ENCODE measurements at places on chromosomes 6 and 20.

GRCh38 chr6:154206996-154207395 lies 149.6 kb downstream of the IPCEF1 start:
- no peak for DNase-seq

DNA sequence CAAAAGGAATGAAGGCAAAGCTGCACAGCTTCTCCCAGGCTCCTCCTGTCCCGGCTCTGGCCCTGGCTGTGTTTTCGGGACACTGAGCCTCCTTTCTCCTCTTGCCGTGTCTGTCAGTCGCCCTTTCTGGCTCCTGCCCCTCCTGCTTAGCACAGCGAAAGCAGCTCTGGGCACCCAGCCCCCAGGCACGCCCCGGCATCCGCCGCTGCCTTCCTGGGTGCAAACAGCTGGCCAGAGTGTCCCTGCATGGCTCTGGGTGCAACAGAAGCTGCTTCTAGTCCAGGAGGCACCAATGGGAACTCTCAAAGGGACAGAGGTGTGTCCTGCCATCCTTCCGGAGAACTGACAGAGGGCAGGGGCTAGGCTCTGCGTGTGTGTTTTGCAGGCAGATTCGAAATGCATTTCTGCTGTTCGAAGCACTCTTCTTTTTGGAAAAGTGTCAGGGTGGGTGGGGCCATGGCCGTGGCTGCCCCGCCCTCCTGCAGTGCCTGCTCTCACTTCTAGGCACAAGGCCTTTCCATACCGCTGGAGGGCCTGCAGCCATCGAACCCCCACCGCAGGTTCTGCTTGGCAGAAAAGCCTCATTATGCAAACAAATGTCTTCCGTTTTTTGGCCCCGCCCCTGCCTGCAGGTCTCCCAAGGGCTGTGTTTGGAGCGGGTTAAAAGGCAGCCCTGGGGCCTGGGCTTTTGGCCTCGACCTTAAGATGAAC lies 15.5 kb downstream of the COL9A3 start:
- DNase-seq = peak; percentile 69

DNA sequence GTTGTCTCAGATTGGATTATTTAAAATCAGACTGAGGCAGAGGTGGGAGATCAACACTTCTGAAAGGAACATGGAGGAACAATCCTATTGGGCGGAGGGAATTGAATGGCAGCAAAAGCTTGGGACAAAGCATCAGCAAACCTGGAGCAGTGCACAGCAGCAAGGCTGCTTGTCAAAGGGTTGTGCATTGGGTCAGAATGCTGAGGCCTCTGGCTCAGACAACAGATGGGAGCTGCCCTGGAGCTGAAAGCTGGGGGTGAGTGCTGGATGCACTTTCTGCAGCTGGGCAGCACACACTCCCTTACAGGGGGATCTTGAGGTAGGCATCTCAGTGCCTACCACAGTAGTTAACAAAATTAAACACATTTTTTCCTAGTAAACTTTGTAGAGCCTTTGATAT lies 634.4 kb upstream of the MMS22L start:
- no peak for DNase-seq

GRCh38 chr20:32991383-32991782 lies 12.8 kb downstream of the SUN5 start:
- no peak for DNase-seq

DNA sequence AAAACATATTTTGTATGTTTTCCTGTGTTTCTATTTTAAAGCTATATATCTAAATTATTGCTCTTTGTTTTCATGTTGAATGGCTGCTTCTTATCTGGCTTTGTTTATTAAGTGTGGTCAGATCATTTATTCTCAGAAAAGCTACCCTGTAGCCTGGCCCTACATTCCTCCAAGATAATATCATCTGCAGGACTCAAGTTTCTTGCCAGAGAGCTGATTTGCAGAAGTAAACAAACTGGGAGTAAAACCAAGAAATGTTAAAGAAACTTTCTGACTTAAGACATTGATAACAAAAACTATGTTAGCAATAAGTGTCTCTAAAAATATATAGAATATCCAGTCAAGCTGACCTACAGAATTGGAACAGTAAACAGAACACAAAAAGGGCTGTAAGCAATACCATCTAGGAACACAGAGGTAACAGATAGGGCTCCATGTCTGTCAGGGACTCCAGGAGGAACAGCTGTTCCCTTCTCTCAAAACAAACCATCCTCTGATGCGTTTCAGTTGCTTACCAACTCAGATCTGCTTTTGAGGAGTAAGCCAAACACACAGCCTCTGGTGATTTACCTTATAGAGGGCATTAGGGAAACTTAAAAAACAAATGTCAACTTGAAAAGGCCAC lies 17.5 kb upstream of the CEP85L start:
- DNase-seq = no peak

GRCh38 chr6:53466257-53466656 lies 78.6 kb downstream of the GCLC start:
- DNase-seq = no peak

DNA sequence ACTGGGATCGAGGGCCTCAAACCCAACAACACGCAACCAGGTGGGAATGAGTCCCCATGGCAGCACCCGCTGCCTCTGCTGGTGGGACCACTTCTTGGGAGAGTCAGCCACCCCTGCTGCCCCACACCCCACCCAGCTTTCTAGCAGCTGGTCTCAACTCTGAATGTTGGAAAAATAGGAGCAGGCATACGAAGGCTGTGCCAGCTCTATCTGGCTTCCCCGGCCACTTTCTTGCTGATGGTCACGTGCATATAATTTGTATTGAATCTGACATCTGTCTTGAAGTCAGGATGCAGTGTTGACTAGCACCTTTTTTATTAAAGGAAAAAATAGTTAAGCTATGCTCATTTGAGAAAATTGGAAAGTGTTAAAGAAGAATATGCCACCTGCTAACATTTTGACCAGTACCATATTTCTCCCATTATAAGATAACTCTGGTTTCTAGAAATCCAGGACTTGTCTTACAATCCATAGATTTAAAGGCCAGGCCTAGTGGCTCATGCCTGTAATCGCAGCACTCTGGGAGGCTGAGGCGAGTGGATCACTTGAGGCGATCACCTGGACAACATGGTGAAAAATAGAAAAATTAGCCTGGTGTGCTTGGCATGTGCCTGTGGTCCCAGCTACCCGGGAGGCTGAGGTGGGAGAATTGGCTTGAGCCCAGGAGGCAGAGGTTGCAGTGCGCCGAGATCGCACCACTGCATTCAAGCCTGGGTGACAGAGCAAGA lies 26.9 kb upstream of the MAPRE1 start:
- DNase-seq = no peak

DNA sequence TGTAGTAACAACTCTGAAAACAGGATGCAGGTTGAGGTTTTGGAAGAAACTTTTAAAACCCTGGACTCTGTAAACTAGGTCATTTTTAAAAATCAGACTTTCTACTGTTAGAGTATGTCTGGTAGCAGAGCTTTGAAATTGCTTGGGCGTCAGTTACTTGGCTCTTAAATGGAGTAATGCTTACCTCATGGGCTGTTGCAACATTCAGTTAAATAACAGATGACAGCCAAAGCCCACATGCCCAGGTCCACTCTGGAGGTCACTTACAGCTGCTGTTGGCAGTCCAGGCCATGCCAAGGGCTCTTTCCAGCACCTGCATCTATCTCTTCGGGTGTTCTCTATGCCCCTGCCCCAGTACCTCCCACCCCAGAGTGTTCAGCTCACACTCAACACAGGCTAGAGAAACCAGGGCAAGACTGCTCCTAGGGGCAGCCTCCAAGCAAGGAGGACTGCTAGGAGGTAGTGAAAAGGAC lies 96.4 kb downstream of the BANF2 start:
- DNase-seq = no peak

- DNase-seq = no peak
These were observed 200.7 kb downstream of the WDR27 start for GRCh38 chr6:169501128-169501527.

- DNase-seq = no peak
These were observed 32.4 kb upstream of the FBXO9 start for GRCh38 chr6:53032849-53033248.

DNA sequence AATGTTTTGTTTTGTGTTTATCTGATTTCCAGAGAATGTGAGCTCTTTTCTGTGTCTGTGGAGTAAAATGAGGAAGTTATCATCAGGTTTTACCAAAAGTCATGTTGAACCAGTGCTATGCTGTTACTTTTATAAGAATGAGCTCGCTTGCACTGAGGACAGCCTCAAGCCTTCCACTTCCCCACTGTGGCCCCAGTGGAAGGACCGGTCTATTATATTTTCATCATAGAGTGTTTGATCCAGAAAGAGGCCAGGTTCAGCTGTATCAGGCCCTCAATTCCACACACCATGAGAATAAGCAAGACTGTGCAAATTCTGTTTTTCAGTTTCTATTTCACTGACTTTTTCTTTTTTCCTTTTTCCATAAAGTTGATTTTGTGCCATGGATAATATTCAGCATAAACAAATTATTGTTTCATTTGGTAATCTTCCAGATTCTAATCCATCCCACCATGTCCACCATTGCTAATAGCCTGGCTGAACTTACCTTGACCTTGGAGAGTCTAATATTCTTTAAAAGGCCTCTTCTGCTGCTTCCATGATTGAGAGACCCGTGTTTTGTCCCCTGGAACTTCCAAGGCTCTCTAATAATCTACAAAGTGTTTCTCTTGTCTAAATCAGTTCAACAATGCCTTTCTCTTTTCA lies 286.2 kb downstream of the THBS2 start:
- DNase-seq = no peak

DNA sequence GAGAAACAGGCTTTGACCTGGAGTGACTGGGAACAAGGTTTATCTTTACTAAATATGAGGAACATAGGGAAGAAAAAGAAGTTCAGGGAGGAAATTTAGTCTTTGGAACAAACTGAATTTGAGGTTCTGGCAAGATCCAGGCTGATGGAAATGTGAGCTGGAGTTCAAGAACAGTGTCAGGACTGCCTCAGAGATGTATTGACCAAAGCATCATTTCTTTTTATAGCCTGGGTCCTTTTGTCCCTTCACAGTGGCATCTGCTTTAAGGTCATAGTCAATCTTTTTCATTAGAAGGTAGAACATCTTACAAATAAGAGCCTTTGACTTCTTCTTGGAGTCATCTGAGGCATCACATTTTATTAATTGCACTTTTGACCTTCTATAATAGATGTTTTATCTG lies 326.5 kb upstream of the QKI start:
- DNase-seq = no peak

DNA sequence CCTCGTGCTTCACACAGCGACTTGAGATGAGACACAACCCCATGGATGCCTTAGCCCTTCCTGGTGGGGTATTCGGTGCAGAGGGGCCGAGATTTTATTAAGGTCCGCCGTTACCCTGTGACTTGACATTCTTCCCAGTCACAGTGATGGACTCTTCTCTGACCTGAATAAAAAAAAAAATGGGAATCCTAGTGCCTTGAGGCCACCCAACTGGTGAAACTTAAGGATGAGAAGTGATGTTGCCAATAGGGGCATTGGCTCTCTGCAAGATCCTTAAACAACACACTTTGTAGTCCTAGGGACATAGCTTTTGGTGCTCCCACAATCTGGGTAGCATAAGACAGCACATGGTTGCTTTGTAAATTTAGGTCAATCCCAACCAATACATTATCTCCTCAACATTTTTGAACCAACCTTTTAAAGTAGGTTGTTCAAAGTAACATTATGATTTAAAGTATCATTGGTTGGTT lies 814 bp upstream of the ADNP start:
- DNase-seq = no peak

- no peak for DNase-seq
These were observed 282.1 kb downstream of the TPBG start for GRCh38 chr6:82645536-82646230.

GRCh38 chr20:63596423-63596822 lies 22.4 kb upstream of the HELZ2 start:
- DNase-seq = no peak

GRCh38 chr6:155187106-155187505 lies 76.7 kb upstream of the CLDN20 start:
- DNase-seq = no peak

DNA sequence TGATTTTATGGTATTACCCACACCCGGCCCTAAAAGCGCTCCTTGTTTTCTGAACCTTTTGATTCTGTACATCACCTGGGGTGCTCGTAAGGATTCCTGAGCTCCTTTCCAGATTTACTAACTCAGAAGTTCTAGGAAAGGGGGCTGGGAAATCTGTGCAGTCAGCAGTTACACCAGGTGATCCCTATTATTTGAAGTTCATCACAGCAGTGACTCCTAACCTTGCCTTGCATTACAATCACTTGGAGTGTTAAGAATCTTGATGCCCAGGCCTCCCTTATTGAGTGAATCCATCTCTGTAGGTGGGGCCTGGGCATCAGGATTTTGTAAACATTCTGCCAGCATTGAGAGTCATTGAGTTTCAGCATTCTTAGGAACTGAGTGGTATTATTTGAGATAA lies 44.7 kb downstream of the BMP6 start:
- no peak for DNase-seq

DNA sequence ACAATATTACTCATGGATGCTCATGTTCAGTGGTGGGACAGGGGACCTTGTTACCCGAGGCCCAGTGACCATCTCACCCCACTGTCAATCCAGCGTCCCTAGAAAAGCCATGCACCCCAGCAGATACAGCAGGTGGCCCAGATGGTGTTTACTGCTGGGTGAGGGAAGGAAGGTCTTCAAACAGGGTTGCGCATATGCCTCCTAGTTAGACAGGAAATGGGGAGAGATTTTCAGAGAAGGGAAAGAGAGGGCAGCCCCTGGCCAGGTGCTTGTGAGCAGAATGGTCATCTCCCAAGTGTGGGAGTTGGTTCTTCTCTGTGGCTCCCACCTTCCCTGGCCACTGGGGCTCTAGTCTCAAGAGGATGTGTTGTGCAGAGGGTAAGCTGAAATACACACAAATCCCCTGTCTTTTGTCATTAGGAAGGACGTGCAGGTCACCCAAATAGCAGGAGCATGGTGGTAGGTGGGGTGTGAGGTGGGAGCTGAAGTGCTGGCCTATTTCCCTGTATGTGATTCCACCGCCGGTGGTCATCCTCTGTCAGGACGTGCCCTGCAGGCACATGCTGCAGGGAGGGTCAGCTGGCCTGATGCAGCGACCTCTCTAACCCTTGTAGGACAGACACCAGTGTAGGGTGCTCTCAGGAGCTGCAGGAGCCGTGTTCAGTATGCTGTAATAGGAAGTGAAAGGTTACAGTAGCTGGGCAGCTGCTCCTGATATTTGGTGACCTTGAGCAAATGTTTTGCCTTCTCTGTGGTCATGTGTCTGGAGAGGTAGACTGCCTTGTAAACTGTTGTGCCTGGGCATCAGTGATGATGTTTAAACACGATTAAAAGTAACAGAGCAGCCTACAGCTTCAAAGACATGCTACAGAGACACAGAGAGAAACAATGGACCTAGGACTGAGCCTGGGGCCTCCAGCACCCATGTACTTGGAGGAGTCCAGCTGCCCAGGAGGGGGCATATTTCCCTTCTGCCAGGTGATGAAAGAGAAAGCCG lies 3.2 kb upstream of the CST3 start:
- no peak for DNase-seq

DNA sequence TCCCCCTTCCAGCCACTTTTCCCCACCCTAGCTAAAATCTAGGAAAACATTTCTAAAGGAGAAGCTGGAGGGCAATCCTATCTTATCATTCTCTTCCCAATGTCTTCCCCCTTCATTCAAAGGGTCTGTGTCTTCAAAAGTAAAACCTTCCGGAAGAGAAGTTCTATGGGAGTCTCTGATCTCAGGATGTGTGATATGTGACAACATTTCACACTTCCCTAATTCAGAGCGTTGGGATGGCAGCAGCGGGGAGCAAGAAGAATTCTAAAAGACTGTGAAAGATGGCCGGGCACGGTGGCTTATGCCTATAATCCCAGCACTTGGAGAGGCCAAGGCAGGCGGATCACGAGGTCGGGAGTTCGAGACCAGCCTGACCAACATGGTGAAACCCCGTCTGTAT lies 65.4 kb upstream of the AKIRIN2 start:
- DNase-seq = no peak

GRCh38 chr6:130111031-130111430 lies 92.7 kb downstream of the L3MBTL3 start:
- no peak for DNase-seq

- DNase-seq = no peak
These were observed 506.6 kb upstream of the MAN1A1 start for GRCh38 chr6:119856136-119856535.
